Activated naive CD4-positive, alpha-beta T cell treated with anti-CD3 and anti-CD28 coated beads, Interleukin-2, amount 50 U/mL, for 16 hours (primary cell): ENCODE measurements at places on chromosomes 3 and 15.

GRCh38 chr15:97915261-97915660, 45.2 kb upstream of the ARRDC4 start:
- no peak for DNase-seq

- no peak for DNase-seq
Observed at GRCh38 chr3:17740721-17741141, 1.7 kb downstream of the TBC1D5 start.

- DNase-seq: no peak
Observed at GRCh38 chr3:173138026-173138425, 3.0 kb downstream of the SPATA16 start.

DNA sequence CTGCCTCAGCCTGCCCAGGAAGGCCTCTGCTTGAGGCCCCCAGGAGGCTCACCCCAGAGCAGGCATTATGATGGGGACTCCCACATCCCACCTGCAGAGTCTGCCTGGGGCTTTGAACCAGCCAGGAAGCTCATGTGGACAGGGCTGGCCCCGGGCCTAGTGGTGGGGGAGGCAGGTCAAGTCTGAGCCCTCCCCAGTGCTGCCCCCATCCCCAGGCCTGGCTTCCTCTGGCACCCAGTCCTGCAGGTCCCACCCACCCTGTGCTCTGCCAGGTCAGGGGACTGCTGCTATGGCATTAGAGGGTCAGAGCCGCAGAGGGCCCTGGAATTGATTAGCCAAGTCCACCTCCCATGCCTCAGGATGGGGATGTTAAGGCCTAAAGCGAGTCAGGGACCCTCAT, 17.6 kb upstream of the VPS33B start:
- no peak for DNase-seq

- no peak for DNase-seq
Observed at GRCh38 chr3:122284486-122284885, 40.6 kb upstream of the CSTA start.

- DNase-seq: no peak
Observed at GRCh38 chr15:63968700-63969099, 77.6 kb downstream of the DAPK2 start.

- no peak for DNase-seq
Observed at GRCh38 chr3:142287866-142288638, 62.7 kb upstream of the GK5 start.

- DNase-seq: no peak
Observed at GRCh38 chr3:61632568-61633175, 71.3 kb downstream of the PTPRG start.

DNA sequence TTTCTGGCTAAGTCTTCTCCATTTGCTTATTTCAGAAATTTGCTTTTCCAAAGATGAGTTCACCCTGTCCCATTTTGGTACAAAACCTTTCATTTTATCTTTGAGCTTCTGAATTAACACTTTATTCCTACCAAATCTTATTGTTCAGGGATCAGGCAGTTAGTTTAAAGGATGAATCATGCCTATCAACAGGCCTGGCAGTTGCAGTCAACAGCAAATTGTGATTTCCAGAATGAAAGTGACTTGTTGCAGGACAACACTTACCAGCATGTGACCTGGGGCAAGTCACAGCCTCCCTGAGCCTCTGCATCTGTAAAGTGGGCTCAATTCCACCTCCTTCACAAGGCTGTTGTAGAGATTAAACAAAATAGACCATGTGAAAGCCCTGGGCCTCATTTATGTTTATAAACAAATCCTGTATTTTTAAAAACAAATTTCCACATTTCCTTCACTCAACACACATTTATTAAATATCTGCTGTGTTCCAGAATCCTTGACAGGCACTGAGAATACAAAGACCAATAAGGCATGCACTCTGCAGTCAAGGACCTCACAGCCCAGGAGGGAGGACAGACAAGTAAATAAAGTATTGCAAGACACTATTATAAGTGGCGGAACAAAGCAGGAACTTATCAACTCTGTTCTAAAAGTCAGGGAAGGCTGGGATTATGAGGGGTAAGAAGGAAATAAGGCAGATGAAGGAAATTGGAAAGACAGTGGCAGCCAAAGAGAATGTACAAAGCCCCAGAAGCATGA, 359.1 kb upstream of the IL12A start:
- DNase-seq: no peak

- DNase-seq: no peak
Observed at GRCh38 chr15:48721061-48721810, 75.7 kb upstream of the FBN1 start.

DNA sequence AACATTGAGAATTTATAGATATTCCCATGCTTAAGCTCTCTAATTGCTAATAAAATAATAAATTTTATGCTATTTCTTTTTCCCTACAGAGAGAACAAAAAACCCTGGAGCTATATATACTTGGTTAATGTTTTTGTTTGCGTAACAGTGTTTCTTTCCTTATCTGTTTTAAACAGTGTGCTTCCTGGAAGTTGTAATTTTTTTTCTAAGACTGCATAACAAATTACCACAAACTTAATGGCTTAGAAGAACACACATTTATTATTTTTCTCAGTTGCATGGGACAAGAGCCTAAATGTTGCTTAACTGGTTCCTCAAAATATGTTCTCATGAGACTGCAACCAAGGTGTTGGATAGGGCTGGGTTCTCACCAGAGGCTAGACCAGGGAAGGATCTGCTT, 49.7 kb upstream of the DPH6 start:
- DNase-seq: no peak

DNA sequence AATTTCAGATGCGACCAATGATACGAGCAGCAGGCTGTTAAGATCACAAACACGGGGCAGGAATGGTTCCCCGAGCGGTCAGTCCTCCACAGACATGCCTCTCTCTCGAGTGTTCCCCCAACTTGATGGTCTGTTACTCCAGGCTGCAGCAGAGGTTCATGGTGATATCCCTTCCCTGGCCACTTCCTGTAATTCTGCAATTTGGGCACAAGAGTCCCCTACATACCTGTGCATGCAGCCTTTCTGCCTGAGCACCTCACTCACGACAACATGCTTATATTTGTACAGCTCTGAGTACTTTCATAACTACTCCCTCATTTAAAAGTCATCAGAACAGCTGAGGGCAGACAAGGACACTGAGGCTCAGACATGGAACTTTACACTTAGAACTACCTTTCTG, 408.1 kb upstream of the NR2F2 start:
- DNase-seq: no peak

DNA sequence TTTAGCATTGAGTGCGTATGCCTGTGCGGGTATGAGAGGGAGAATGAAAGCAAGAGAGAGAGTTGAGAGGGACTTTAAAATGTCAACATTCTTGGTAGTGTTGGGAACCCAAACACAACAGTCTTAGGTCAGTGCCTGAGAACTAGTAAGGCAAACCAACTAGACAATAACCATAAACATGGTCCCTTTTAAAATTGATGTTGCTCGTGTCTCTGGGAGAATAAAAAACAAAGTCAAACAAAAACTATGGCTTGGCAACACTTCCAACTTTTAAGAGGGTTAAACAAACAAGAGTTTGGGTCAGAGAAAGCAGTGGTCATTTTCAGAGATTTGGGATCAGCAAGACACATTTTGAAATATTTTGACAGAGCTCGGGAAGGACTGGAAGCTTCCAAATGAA, 146.7 kb upstream of the THBS1 start:
- DNase-seq: no peak

- no peak for DNase-seq
Observed at GRCh38 chr3:138367911-138368310, 19.5 kb downstream of the MRAS start.
